ENCODE measurements at places on chromosomes 7 and 10.

DNA sequence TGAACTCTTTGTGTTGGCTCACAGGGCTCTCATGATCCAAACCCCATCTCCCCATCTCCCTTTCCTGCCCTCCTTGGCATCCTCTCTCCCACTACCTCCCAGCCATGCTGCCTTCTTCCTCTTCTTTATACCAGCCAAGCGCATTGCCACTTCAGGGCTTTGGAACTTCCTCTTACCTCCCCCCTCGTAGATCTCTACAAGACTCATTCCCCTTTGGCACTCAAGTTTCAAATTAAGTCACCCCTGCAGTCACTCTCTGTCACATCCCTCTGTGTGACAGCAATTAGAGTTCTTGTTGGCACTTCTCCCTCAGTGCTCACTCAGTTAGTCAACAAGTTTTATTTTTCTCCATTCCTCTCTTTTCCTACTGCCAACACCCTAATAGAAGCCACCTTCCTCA lies 20.8 kb upstream of the NRP1 start:
- no peak for DNase-seq

GRCh38 chr10:24269476-24269875 lies 60.5 kb downstream of the KIAA1217 start:
- DNase-seq = no peak

GRCh38 chr7:18900236-18900635 lies 217.2 kb downstream of the TWIST1 start:
- DNase-seq = no peak

DNA sequence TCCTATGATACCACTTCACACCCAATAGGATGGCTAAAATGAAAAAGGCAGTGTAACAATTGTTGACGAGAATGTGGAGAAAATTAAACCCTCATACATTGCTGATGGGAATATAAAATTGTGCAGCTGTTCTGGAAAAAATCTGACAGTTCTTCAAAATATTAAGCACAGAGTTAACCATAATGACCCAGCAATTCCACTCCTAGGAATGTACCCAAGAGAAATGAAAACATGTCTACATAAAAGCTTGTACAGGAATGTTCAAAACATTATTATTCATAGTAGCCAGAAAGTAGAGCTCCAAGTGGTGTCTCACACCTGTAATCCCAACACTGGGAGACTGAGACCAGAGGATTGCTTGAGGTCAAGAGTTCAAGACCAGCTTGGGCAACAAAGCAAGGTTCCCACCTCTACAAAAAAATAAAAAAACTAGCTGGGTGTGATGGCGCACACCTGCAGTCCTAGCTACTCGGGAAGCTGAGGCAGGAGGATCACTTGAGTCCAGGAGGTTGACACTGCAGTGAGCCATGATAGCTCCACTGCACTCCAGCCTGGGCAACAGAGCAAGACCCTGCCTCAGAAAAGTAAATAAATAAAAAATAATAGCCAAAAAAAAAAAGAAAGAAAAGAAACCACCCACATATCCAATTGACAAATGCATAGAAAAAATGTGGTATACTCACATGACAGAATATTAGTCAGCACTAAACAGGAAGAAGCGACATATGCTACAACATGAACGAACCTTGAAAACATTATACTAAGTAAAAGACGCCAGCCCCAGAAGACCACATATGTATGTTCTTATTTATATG lies 5.0 kb downstream of the RHEB start:
- DNase-seq = no peak

DNA sequence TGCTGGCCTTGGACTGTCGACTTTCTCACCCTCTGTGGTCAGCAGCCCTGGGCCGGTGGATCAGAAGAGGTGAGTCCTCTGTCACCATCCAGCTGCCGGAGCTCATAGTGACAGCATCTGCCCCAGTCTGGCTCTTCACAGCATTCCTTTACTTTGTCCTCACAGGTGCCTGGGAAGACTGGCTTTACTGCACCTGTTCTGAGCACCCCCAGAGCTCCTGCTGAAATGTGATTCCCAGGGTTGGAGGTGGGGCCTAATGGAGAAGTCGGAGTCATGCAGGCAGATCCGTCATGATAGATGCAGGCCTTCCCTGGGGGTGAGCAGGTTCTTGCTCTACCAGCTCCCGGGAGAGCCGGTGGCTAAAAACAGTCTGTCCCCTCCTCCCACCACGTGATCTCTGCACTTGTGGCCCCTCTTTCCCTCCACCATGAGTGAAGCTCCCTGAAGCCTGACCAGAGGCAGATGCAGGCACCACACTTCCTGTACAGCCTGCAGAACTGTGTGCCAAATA lies 171.5 kb downstream of the ZMYND11 start:
- no peak for DNase-seq

GRCh38 chr7:83686416-83686815 lies 37.5 kb upstream of the SEMA3E start:
- no peak for DNase-seq

- no peak for DNase-seq
These were observed 199.9 kb downstream of the KLF6 start for GRCh38 chr10:3584926-3585784.

GRCh38 chr7:150938566-150938965 lies 39.6 kb downstream of the KCNH2 start:
- DNase-seq = no peak

DNA sequence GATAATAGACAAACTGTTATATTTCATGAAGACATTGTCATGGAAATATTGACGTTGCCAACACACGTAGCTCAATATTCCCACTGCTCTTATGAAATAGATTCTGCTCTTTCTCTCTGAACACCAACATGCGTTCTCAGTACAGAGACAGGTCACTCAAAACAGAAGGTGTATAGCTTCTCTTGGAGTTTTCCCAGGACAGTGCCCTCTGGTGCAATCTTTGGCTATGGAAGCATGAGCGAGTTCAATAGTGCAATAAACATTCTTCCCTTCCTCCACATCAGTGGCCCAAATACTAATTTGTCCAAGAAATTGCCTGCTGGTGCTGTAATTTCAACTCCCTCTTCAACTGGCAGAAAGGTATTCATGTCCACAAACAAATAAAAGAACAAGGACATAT lies 145.3 kb downstream of the MAGI2 start:
- no peak for DNase-seq

DNA sequence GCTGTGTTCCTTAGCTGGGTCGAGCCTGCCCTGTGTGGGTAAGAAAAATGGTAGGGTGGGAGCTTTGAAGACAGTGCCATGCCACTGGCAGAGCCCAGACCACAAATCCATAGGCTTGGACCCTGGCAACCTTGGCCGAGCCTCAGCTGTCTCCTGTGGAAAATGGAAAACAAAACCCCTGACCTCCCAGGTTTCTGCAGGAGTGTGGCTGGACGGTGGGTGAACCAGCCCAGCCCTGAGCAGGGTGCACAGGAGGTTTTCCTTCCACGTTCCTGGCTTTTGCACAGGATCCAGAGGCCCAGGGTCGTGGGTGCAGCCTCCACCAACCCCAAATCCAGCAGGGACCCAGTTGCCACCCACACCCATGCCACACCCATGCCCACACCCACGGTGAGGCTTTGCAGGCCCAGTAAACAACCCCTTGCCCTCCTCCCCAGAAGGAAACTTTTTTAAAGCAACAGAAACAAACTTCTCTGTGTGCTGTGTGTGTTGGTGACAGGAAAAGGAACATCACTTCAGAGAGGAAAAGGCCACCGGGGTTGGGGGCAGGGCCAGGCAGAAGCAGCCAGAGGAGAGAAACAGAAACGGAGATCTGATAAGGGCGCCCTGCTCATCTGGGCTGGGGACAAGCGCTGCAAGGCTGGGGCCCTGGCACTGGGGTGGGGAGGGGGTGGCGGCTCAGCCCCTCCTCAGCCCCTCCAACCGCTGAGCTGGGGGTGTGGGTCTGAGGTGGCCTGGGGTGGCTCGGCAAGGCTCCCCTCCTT lies 20.7 kb upstream of the ZMIZ1 start:
- no peak for DNase-seq

DNA sequence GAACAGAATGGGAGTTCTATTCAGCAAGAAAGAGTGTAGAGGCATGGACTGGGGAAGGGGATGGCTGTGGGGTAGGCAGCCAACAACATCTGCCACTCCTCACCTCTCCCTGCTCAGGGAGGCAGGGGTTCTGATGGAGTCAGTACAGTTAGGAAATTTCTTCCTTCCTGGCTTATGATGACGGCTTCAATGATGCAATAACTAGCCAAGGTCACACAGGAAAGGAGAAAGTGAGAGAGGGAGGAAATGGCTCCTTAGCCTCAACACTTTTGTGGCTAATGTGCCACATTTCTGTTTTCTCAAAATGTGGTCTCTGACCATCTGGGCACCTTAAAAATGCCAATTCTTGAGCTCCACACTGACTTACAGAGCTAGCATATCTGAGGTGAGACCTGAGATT lies 79.3 kb upstream of the PDZD8 start:
- DNase-seq = no peak

DNA sequence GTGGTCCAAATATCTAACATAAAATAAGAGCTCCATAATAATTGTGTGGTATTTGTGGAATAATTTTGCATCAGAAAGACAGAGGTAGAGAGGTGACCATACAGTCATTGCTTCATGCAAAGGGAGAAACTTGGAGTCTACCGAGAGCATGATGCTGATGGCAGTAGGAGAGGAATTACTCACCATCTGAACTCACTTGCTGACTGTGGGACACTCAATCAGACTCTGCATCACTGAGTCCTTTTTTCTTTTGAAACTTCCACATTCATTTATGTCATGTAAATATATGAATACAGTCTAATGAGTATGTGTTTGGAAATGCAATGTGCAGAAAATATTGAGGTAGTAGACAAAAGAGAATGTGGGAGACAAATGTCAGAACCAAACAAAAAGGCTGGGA lies 933.8 kb downstream of the REEP3 start:
- DNase-seq = no peak

- no peak for DNase-seq
These were observed 107.2 kb upstream of the FAM180A start for GRCh38 chr7:135855846-135856245.

- DNase-seq = no peak
These were observed 11.9 kb downstream of the NPTX2 start for GRCh38 chr7:98629001-98629431.

GRCh38 chr10:114691442-114691941 lies 33.4 kb upstream of the ABLIM1 start:
- DNase-seq = peak; percentile 11

GRCh38 chr10:50582766-50583762 lies 40.7 kb downstream of the SGMS1 start:
- no peak for DNase-seq

- DNase-seq = no peak
These were observed 32.0 kb upstream of the STRIP2 start for GRCh38 chr7:129401967-129402860.

DNA sequence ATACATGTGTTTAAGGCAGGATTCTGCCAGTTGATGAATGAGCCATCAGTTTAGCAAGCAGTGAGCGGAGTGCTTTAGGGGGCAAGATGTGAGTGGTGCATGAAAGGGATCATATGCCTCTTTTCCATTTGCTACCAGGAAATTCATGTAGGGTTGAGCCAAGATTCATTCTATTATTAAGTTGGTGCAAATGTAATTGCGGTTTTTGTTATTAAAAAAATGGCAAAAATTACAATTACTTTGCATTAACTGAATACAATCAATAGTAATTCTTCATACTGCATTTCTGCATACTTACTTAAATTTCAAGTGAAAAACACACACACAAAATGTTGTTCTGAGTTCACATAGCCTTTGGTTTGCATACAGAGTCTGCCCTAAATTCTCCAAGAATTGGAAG lies 30.1 kb upstream of the NAMPT start:
- no peak for DNase-seq

- DNase-seq = no peak
These were observed 45.0 kb downstream of the JAKMIP3 start for GRCh38 chr10:132110713-132111112.

DNA sequence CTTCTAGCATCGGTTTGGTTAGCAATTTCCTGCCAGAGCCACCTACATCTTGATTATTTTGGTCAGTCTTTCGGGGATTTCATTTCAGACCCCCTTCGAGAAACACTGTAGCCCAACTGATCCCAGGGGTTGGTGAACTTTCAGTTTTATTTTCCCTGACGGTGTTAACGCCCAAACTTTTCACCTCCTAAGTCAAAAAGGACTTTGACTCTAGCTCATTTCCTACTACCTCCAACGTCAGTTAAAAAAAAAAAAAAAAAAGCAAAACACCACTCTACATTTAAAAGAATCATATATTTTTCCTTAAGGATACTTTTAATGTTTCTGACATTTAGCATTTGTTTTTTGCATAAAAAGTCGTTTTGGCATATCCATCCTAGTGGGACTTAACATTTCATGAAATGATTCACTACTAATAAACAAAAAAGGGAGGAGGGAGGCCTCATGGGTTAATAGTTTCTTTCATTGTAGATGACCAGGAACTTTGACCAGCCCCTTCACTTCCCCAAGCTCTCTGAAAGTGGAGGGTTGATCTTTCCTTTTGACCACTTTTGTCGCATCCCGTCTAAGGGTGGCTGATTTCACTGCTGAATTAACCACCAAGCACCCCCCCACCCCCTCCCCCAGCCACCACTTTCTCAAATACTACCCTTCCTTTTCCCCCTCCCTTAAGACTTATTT lies 764 bp upstream of the TCF7L2 start:
- no peak for DNase-seq

GRCh38 chr7:96527133-96527827 lies 182.4 kb downstream of the SEM1 start:
- DNase-seq = no peak
